Choroid plexus epithelial cell (primary cell): ENCODE measurements at places on chromosomes 7 and 10.

DNA sequence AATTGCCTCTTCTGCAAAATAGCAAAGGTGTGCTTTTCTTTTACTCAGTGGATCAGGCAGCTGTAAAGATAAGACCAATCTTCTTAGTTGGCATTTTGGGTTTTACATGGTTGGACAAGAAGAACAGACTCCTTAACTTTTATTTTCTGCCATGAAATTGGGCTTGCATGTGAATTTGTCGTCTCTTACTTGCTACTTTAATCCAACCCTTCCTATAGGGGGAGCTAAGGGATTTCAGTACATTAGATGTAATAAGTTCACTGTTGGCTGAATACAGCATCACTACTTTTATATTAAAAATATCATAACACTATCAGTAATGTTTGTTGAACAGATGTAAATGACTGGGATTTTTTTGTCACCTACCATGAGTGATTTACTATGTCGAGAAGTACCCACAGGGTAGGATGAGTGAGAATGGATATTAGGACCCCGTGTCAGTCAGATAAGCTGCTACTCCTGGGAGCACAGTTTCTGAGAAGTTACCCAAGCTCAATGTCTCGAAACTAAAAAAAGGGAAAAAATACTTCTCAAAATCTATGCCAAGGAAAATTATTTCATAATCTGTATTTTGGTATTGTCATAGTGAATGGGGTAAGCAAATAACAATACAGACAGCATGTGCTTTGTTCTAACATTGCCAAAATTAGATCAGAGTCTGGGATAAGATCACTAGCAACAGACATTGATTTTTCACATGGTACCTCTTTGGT, 127.4 kb upstream of the AGR3 start:
- peak; percentile 76 for DNase-seq

DNA sequence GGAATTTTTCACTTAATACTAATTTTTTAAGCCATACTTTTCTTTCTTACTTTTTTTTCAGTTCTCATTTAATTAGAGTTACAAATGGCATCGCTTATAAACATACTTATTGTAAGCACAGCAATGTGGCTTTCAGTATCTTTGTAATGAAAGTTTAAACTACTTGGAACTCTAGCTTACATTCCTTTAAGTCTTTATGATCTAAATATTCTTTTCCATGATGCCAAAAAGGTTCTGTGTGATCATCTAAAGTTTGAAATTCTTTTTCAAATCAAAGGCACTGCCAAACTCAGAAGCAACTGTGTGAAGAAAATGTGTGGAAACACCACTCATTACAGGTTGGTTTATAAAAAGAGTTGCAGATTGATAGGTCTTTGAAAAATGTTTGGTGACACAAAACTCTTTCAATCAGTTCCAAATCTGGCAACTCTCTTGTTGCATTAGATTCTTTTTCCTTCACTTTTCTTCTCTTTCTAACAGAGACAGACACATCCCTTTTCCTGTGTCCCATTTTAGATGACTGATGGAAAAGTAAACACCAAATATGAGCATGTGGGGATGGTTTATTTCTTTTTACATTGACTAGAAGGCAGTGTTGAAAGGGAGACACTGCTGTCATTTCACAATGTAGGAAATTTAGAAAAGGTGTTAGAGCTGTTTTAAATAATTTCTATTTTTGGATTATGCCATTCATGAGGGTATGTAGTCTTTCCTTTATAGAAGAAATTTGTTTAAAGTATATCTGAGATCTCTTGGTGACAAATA, 392.3 kb downstream of the SUGCT start:
- no peak for DNase-seq

DNA sequence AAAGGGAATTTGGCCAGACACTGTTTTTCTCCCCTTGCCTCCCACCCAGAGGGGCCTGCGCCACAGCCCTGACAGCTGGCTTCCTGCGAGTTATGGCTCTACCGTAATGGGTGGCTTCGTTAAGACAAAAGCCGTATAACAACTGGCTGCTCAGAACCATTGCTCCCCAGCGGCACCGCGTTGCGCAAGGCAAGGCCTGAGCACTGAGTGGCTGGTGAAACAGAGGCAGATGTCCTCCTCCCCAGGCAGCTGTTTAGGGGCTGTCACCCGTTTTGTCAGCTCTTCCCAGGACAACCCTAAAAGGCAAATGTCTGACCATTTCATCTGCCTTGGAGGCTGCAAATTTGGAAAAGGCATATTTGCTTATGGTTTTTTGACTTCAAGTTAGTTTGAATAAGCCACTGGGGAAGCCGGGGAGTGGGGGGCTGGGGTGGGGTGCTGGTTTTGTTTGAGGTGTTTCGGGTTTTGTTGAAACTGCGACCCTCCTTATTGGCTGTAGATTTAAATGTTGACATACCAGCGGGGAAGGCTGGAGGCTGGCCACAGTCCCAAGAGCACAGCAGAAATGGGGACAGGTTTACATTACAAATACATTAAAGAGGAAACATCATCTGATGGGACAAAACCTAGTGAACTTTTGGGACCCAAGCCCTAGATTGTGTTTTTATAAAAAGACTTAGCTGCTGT, 681 bp upstream of the SPOCK2 start:
- DNase-seq: peak; percentile 41

DNA sequence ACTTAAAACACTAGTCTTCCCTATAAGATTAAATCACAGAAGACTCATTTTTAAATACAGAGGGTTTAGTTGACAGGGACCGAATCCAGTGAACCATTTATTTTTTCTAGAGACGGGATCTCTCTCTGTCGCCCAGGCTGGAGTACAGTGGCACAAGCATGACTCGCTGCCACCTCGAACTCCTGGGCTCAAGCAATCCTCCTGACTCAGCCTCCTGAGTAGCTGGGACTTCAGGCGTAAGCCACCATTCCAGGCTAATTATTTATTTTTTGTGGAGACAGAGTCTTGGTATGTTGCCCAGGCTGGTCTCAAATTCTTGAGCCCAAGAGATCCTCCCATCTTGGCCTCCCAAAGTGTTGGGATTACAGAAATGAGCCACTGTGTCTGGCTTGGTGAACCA, 20.9 kb upstream of the LYZL1 start:
- DNase-seq: no peak

DNA sequence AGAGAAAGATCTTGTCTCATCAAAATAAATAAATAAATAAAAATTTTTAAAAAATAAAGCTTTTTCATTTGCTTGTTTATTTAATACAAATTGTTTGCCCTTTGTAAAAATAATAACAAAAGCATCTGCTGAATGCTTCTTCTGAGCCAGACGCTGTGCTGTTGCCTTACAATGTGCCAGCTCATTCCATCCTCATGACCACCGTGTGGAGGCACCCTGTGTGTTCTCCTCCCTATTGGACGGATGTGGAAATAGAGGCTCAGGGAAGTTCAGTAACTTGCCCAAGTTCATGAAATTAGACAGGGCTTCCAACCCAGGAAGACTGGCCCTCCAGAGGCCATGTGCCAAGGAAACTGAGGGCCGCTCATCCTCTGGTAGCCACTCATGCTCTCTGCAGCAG, 120.6 kb downstream of the SH3PXD2A start:
- no peak for DNase-seq

GRCh38 chr10:119250641-119251314, 43.4 kb downstream of the GRK5 start:
- peak; percentile 96 for DNase-seq

DNA sequence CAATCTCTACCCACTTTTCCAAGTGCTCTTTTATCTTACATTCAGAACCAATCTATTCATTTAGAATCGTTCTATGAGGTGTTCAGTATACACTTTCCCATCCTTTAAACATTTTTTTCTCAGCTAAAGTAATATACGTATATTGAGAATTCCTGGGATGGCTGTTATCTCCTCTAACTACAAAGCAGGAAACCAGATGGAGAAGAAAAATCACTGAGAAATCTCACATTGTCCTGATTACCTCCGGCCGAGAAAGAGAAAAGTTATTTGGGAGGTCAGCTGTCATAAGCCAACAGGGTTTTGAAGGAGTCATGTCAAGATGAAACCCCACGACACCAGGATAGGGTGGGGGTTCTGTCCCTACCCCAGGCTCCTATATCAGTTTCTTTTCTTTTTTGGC, 99.2 kb upstream of the KDM7A start:
- DNase-seq: no peak

DNA sequence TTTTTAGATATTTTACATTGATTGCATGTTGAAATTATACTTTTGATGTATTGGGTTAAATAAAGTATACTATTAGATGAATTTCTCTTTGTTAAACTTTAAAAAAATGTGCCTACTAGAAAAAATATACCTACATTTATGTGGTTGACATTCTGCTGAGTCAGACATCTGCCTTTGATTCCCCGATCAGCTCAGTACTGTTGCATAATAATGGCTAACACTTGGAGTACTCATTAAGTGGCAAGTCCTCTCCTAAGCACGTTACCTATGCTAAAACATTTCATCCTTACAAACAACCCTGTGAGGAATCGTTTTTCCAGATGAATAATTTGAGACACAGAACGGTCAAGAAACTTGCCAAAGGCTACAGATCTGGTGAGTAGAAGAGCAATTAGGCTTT, 14.0 kb upstream of the SEM1 start:
- peak; percentile 48 for DNase-seq

DNA sequence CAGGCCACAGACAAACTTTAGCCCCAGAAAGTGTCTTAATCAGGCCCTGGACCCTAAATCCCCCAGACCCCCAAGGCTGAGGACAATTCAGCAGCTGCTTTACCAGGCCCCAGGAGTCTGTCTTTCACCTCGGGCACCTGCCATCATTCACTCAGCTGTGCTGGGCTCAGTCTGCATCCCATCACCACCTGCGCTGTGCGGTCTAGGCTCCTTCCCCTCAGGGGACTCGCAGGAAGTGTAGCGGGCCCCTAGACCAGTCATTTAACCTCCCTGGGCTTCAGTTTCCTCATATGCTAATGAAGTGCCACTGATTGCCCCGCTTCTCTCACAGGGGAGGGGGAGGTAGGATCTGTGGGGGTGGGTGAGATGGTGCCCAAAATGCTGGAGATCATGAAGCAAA, 76.4 kb upstream of the ZMIZ1 start:
- no peak for DNase-seq

GRCh38 chr10:23367896-23368595, 23.4 kb upstream of the C10orf67 start:
- DNase-seq: no peak

DNA sequence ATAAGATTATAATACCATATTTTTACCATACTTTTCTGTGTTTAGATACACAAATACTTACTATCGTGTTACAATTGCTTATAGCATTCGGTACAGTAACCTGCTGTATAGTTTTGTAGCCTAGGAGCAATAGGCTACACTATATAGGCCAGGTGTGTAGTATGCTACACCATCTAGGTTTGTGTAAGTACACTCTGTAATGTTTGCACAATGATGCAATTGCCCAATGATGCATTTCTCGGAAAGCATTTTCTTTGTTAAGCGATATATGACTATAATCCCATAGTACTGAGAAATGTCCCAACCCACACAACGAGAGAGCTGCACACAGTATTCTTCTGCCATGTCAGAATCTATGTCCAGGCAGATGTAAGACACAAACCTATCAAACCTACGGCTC, 160.0 kb downstream of the NEBL start:
- no peak for DNase-seq

DNA sequence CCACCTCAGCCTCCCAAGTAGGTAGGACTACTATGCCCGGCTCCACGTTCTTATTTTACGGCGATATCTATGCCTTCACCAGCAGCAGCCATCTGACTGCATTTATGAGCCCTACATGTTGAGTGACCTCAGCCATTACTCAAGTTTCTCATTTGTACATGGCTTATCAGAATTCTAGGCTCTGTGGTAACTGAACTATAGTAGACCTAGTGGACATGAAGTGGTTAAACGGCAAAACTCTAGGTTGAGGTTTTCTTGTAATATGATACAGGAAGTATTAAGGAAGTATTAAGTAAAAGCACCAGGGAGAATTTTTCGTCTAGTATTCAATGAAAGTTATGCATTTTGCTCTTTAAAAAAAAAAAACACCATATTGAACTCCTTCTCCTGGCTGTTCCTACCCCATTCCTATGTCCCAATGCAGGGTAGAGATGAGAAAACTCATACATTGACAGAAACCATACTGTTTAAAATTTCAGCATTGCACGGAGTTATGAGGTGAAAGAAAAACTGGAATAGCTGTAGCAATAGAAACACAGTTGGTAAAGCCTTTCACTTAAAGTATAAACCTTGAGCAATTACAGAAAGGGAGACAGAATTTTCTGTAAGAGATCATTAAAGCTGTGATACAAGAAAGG, 39.8 kb upstream of the EPC1 start:
- DNase-seq: peak; percentile 65

DNA sequence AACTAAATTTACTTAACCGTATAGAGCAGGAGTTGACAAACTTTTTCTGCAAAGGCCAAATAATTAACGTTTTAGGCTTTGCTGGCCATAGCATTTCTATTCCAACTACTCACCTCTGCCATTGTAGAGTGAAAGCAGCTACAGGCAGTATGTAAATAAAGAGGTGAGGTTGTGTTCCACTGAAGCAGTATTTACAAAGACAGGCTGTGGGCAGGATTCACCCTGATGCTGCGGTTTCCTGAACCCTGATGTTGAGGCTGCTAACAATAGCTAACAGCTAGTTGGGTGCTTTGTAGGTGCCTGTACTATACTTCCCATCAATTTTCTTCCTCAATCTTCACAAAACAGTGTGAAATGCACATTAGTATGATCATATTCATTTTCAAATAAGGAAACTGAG, 47.0 kb upstream of the LAMB1 start:
- no peak for DNase-seq

DNA sequence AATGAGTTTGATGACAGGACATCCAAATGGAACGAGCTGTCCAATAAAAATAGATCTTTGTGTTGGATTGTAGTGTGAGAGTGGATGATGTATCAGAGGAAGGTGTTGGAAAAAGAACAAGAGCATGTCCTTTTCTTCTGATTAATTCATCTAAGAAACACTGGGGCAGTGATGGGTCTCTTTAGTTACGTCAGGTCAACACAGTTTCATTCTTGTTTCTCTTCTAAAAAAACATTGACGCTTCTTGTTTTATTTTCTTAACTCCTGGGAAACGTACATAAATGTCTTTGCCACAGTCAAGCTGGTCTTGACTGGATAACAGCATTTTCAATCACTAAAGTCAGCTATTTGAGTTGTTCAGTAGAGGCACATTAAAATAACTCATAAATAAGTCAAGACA, 67.0 kb downstream of the PPP1R9A start:
- no peak for DNase-seq

DNA sequence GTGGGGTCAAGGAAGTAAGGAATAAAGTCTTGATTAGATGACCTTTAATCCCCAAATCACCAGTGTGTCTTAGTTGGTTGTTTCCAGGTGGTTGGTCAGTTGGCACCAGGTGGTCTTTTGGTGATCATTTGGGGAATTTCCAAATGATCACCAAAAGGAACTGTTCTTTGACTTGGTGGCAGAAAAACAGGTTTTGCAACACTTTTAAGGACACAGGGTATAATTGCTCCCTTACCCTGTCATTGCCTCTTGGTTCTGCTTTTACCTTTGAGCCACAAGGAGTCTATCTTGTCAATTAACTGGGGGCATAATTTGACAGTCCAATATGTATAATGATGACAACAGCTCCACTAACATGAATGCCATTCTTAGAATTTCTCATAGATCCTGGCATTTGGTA, 104.2 kb downstream of the ADK start:
- no peak for DNase-seq

- DNase-seq: no peak
These were observed 17.2 kb upstream of the STRIP2 start for GRCh38 chr7:129417073-129417472.
